ENCODE measurements at places on chromosomes 1 and 21.

DNA sequence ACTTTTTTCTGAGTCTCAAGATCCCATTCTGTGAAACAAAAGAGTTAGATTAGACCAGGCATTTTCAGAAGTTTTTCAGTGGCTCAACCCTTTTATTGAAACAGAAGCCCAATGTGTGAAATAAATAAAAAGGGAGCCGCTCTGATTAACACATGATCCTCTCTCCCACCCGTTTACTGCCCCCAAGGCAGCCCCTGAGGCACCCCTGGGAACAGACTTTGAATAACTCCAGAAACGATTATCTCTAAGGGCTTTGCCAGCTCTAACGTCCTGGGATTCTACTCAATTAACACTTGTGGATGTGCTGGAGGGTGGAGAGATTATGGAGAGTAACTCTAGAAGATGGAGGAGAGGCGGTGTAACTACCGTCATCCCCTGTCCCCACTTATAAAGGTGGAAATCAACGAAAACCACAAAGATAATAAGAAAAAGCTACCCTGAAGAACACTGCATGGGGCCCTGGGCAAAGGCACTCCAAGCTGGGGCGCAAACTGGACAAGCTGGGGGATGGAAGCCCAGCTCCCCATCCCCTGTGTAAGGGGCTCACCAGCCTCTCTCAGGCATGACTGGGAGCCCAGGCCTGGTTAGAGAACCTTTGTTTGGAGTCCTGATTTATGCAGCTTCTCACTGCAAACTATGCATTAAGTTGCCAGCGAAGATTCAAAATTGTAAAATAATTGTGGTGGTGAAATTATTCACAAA is 39.0 kb upstream of the GRIK3 start:
- DNase-seq: peak; percentile 10

- no peak for DNase-seq
These were observed 104.4 kb downstream of the PIK3R3 start for GRCh38 chr1:46027788-46028573.

- no peak for DNase-seq
These were observed 39.0 kb upstream of the SYNC start for GRCh38 chr1:32741413-32742198.

- no peak for DNase-seq
These were observed 51.2 kb downstream of the PIK3R3 start for GRCh38 chr1:46081206-46081605.

- peak; percentile 92 for DNase-seq
These were observed 8.4 kb downstream of the MX2 start for GRCh38 chr21:41369920-41370839.

- no peak for DNase-seq
These were observed 562 bp upstream of the EPB41 start for GRCh38 chr1:28913786-28914227.

- DNase-seq: no peak
These were observed 25.6 kb downstream of the GON4L start for GRCh38 chr1:155831279-155831976.

- DNase-seq: no peak
These were observed 60.1 kb downstream of the KIAA0040 start for GRCh38 chr1:175132436-175132835.

GRCh38 chr1:92968138-92969032 is 7.1 kb upstream of the DIPK1A start:
- no peak for DNase-seq

DNA sequence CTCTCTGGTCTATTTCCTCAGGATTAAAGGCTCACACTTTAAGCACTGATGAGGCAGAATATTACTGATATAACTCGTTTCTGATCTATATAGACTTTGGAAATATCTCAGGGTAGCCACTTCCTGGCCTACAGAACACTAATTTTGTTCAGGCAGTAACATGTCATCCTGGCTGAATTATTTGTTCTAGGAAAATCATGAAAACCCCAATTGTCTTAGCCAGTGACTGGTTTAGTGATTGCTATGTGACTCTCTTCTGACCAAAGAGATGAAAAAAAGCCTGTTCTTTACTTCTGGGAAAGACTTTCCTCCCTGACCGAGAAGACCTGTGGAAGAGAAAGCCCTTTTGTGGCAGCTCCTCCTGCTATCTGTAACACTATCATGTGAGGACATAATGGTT is 453.7 kb downstream of the SETD4 start:
- no peak for DNase-seq

- no peak for DNase-seq
These were observed 280.3 kb upstream of the FMN2 start for GRCh38 chr1:239811211-239811885.

DNA sequence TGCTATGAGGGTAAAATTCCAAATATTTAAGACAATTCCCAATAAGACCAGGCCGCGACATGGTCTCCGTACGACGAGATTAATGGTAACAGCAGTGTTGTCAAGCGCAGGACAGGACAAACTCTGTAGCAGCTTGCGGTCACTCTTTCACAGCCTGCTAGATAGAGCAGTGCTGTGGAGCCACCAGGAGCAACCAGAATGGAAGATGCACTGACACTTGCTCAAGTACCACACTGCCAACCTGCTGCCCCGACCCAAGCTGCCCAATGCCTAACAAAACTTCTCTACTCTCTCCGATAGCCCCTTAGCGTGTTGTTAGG is 636 bp downstream of the WARS2 start:
- DNase-seq: no peak
